ENCODE measurements at places on chromosomes 3 and 15. TPM values are rescaled to one million over a fixed set of nuclear protein-coding genes. Genes with fewer than 3 reads are reported as not detected.

PRTG gene
- not detected for total RNA-seq

CNTN4 gene
- 3.3 TPM for total RNA-seq

ZDHHC23 gene
- total RNA-seq, result 15.5 TPM

SNX1 gene
- 94.9 TPM for total RNA-seq

FBXO40 gene
- not detected for total RNA-seq

CHRNA7 gene
- total RNA-seq, result 0.95 TPM

GASK1A gene
- total RNA-seq, result 3.2 TPM

CCR5 gene
- 0.55 TPM for total RNA-seq

RNU5B-1 gene
- total RNA-seq, result not detected

WNT5A gene
- total RNA-seq, result 16.1 TPM

MRPL46 gene
- total RNA-seq, result 28.4 TPM

AMT gene
- total RNA-seq, result 9.3 TPM

FILIP1L gene
- 17.5 TPM for total RNA-seq

ANKRD63 gene
- not detected for total RNA-seq

DPPA2 gene
- total RNA-seq, result not detected

ZNF501 gene
- 1.1 TPM for total RNA-seq

ITPKA gene
- 1.6 TPM for total RNA-seq

IGSF11 gene
- 3.1 TPM for total RNA-seq

NECTIN3 gene
- 4.4 TPM for total RNA-seq

KNG1 gene
- total RNA-seq, result not detected

C3orf49 gene
- total RNA-seq, result not detected

NEO1 gene
- total RNA-seq, result 102 TPM

TRANK1 gene
- 2.6 TPM for total RNA-seq

DVL3 gene
- 41.6 TPM for total RNA-seq
